ENCODE measurements at places on chromosomes 2 and 18.

- no peak for DNase-seq
Measured at GRCh38 chr2:53252115-53252514, 515.5 kb upstream of the CHAC2 start.

DNA sequence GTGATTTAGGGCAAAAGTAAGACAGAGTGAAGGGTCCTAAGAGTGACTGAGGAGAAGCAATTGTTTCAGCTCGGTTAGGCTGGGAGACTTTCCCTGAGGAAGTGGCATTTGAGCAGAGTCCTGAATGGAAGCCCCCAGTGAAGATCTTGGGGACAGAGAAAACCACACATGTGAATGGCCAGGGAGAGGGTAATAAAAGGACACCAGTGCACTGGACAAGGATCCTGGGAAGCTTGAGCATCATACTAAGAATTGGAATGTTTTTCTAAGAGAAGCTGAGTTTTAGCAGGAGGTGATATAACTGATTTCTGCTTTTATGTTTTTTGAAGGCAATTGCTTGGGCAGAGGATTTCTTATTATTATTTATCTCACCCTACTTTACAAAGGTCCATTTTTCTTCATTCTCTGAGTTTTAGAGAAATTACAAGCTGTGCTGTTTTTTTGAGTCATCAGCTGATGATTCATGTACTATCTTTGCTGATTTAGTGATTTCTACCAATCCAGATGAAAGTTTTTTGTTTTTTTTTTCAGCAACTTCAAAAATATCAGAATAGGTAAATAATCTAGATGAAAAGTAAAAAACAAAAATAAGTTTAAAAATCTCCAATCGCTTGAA lies 43.5 kb downstream of the MFSD6 start:
- DNase-seq, result no peak

DNA sequence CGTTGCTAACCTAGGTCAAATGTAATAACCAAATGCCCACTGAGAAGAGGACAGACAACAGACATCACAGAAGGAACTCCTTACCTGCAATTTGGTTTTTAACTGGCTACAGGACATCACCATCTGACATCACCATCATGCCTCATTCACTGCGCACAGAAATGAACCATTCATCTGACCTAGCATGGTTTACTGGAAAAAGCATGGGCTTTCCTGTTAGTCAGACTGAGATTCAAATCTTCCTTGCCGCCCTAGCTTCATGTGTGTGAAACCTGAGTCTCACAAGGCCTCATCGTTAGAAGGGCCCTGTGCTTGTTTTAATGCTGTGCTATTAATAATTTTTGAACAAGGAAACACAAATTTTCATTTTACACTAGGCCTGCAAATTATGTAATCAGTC lies 1.1 kb upstream of the HIBCH start:
- DNase-seq, result no peak

DNA sequence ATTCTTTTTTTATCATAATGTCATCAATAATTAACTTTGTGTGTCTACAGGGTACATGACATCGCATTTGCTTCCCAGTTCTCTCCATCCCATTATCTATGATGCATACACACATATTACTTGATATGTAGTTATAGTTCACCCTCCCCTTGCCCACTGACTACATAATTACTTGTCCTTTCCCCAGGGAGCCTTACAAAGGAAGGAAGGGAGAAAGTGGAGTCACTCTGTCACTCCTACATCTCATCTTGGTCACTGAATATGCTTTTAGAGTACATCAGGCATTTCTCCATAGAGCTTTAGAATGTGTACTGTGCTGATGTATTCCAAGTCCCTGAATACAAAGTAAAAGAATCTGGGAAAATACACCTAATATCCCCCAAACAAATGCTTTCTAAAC lies 6.0 kb upstream of the DTNA start:
- no peak for DNase-seq

- no peak for DNase-seq
Measured at GRCh38 chr2:241859436-241860183, 916 bp upstream of the PDCD1 start.

- DNase-seq, result no peak
Measured at GRCh38 chr2:1833726-1834125, 89.4 kb upstream of the PXDN start.

DNA sequence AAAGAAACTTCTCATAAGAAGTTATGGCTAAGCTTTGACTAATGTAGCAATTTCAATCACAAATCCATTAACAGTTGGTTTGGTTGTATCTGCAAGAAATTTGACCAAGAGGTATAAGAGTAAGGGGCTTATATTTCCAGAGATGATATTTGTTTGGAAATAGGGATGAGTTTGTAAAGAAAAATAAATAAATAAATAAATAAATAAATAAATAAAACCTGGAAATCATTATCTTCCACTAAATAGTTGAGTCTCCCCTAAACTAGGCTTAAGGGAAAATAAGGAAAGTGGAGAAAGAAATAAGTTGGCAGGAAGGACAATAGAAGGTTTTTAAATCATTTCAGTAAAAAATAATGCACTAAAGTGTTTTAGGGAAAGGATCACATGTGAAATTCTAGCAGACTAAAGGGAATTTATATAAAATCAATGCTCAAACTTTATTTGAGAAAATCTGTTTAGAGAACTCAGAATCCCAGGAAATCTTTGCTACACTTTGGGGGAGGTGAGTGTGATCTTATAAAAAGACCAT lies 23.5 kb upstream of the SCN7A start:
- no peak for DNase-seq

- no peak for DNase-seq
Measured at GRCh38 chr2:202019689-202020450, 13.8 kb upstream of the FZD7 start.

- DNase-seq, result no peak
Measured at GRCh38 chr2:133077269-133077822, 407.3 kb upstream of the LYPD1 start.

GRCh38 chr2:240991378-240992263 lies 6.8 kb upstream of the SNED1 start:
- no peak for DNase-seq

- DNase-seq, result no peak
Measured at GRCh38 chr2:178271629-178272333, 77.5 kb downstream of the OSBPL6 start.

GRCh38 chr2:63049211-63049969 lies 1.2 kb upstream of the OTX1 start:
- DNase-seq, result peak; percentile 27

DNA sequence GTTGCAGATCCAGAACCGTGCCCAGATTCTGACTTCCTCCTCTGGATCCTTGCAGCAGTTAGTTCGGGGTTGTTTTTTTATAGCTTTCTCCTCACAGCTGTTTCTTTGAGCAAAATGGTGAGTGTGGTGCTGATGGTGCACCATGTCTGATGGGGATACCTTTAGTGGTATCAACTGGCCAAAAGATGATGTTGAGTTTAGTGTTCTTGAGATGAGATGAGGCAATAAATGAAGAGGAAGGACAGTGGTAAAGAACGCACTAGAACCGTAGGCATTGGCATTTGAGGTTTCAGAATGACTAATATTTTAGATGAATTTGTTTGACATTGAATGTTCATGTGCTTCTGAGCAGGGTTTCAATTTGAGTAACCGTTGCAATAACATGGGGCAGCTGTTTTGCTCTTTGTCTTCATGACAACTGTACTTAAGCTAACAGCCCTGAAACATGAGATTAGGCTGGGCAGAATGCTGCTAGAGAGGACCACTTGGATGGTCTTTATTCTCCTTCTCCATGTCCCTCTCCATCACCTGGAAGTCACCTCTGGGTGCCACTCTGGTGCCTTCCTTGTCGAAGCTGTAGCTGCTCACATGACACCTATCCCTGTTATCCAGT lies 3.9 kb downstream of the CTLA4 start:
- no peak for DNase-seq

DNA sequence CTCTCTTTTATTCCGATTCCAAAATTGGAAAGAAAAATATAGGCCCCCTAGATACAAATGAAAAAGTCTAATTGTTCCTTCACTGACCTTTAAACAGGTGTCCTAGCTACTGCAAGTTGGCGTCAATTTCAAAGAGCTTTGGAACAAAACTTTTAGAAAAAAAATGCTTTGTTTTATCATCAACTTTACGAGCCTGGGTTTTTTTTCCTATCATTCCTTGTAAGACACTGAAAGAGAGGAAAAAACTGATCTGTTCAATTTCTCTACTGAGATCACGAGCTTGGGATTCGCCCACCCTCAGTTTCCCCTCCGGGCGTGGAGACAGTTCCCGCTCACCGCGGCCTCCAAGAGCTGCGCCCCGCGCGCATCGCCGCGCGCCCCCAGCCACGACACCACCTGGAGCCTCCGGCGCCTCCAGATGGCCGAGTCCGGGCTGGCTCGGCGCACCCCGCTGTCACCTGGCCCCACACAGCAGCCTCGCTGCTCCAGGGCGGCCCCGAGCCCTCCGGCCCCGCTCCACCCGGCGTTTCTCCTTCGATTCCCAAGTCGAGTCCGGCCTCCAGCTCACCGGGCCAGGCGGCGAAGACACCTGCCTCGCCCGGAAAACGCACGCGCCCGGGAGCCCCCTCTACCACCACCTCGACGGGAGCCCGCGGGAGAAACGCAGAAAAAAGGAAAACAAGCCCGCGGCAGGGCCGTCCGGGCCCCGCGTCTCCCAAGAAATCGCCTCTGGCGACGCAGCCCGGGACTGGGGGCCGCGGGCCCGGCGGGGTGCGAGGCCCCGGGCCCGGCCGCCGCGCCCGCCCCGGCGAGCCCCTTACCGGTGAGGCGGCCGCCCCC lies 656 bp downstream of the TBC1D8 start:
- no peak for DNase-seq

DNA sequence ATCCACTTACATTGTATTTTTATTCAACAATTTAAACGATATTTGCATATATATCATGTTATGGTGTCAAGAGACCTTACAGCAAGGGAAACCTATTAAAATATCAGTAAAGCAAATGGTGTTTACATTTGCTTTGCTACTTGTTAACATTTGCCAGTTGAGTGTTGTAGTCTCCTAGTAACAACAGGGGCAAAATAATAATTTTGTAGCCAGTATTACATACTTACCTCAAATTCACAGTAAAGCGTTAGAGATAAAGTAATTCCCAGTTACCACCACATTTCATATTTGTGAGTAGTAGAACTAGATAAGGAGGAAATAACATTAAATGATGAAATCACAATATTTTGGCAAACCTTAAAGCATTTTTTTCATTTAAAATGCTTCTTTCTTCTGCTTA lies 71.3 kb downstream of the FASTKD2 start:
- DNase-seq, result no peak

DNA sequence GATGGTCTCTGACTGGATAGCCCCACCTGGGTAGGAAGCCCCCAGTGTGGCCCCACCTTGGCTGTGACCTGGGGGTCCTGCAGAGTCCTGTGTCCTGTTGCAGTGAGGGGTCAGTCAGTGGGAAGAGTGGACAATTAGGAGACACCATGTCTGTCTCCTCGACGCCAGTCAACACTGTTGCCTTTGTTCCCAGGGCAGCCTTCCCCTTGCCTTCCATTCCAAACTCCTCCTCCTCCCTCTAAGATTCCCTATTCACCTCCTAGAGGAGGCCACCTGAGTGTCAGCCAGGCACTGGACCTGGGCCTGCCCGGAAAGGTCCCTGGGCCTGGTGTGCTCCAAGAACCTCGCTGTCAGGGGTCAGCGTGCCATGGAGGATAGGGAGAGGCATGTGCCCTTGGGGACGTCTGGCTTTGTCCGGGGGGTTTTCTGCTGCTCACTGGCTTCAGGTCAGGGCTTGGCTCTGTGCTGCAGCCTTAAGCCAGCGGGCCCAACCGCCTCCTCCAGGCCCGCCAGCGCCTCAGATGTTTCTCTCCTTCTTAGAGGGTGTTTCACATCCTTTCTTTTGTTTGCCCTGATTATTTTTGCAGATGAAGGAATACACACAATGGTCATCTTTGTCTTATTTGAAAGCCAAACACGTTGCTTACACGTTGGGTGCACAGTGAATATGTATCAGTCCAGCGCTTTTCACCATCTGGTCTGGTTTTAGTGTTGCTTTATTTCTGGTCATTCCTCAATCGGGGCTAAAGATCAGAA lies 68.9 kb downstream of the HPCAL1 start:
- no peak for DNase-seq

DNA sequence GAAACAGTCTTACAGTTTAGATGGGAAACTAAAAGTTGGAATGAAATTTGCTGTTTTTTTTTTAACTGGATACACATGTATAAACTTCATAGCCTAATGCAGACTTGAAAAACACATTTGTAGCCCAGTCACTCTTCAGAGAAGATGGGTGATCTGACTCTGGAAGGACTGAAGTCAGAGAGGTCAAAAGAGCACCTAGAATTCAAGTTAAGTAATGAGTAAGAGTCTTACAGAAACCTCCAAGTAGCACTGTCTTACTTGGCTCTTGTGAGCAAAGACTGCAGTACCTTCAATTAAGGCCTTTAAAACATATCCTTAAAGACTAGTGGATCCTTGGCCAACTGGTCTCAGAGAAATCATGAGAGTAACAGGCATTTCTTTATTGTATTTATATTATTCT lies 41.9 kb downstream of the TRAPPC8 start:
- DNase-seq, result no peak

DNA sequence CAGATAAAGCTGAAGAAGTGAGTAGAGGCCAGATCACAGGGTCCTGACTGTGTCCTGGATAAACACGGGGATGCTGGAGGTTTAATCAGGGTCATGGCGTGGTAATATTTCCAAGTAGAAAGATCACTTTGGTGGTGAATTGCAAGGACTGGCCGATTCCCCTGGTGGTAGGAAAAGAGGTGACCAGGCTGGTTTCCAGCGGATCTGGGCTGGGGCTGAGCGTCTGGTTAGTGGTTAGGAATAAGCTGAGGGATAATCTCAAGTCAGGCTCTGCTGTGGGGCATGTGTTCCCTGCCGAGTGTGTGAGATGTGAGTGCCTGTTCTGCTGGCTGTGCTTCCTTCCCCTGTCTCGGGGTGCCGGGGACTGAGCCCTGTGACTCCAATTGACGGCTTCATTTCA lies 484.0 kb downstream of the TSN start:
- no peak for DNase-seq

DNA sequence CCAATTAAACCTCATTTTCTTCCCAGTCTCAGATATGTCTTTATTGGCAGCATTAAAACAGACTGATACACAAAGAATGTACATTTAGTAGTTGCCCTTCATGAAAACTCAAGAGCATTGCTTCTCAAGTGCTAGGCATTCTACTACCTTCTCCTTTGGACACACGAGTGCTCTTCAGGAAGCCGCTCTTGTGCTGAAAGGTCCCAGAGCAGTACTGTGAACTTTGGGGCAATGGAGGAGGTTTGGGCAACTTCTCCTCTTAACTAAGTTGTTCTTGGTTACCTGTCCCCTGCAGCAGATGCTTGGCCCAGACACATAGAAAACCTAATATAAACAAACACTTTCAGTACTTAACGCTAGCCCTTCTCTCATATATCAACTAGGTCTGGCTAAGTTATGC lies 362.8 kb downstream of the DPP10 start:
- DNase-seq, result no peak

DNA sequence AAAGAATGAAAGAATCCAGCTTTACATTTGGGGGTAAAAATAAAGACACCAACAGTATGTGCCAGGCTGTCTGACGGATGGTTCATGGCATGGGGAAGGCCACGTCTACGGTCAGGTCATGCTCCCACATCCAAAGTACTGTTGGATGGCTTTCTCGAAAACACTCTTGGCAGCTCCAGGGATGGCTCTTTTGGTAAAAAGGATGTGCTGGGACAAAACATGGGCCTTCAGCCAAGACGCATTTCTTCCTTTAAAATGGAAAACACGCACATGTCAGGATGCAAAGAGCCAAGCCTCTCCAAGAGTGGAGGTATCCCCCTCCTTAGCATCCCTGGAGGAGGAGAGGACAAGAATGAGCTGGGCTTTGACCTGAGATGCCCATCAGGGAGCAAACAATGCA lies 376.5 kb upstream of the KLHL29 start:
- DNase-seq, result no peak

- no peak for DNase-seq
Measured at GRCh38 chr18:55343396-55344073, 244.5 kb downstream of the TCF4 start.

All from bone marrow (tissue), 2 donors.